ENCODE measurements at places on chromosomes 1 and 21.

GRCh38 chr1:233121947-233122559 is 171.6 kb downstream of the NTPCR start:
- DNase-seq: no peak

GRCh38 chr1:247107694-247108093 is 3.5 kb upstream of the ZNF669 start:
- DNase-seq: no peak

DNA sequence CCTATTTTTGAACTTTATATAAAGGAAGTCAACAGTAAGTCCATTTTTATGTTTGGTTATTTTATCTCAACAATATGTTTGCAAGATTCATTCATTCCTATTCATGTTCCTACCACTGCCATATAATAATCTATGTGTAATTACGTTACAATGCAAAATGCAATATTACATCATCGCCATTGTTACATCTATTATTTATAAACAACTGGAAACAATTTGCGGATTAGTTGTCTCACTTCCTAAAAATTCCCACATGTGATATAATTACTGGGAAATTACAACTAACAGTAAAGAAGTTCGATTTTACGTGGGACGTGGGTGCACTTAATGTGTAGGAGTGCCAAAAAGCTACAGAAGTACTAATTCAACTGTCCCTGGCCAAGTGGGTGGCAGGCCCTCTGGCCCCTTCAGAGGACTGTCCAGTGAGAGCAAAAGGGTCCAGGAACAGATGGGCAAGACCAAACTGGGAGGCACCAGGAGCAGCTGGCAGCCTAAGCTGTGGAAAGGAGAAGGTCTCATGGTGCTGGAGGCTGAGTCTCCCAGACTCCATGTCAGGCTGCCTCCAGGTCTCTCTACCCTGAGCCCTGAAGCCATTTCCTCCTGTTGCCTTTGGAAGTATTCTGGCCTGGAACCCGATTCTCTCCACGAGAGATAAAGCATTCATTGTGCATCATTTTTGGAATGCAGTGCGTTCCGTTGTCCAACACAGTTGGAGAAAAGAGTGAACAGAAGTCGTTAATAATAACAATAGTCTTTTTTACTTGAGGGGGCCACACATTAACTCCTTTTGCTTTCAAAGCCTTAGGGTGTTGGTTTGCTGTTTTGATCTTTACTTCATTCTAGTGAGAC is 42.9 kb downstream of the TNNT2 start:
- DNase-seq: no peak

DNA sequence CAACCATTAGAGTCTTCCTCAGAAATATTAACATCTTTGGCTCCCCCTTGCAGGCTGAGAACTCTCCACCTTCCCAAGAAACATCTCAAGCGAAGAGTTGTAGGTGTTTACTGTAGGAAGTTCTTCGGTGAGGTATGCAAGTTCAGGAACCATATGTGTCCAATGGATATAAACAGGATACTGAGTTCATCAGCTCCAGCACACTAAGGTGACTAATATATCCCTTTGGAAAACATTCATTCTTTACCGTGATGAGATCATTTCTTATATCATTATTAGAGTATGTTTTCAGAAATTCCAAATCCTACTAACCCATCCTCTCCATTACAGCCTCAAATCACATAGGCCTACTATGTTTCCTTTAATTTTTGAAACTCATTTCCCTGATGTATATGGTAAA is 37.3 kb upstream of the PRMT6 start:
- no peak for DNase-seq

DNA sequence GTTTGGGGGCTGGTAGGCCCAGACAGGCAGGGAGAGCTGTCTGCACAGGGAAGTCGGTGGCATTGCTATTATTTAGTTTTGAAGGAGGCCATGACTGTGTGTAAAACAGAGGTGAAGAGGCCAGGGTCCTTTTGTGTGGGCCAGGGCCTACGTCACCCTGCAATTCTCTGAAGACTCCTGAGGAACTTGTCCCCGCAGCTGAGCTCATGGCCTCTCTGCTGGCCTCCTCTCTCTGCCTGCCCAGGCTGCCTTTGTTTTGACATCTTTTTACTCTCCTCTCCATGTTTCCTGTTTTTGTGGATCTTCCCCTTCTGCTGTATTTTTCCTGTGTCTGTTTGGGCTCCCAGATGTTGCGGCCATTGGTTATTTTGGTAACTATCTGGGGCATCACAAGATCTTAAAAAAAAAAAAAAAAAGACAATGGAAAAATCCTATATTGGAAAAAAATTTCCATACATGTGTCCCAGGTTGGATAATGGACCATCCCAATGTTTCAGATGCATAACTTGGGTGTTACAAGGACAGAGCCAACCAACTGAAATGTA is 280.7 kb downstream of the RPS6KC1 start:
- no peak for DNase-seq

- no peak for DNase-seq
Observed at GRCh38 chr1:248196965-248197364, at the start of gene OR2M3. OR2M3 (plus strand) TSS chr1:248197265; CDS start chr1:248203068, 5,803 bp downstream.

- no peak for DNase-seq
Observed at GRCh38 chr1:44619261-44619900, 54.9 kb downstream of the TMEM53 start.

DNA sequence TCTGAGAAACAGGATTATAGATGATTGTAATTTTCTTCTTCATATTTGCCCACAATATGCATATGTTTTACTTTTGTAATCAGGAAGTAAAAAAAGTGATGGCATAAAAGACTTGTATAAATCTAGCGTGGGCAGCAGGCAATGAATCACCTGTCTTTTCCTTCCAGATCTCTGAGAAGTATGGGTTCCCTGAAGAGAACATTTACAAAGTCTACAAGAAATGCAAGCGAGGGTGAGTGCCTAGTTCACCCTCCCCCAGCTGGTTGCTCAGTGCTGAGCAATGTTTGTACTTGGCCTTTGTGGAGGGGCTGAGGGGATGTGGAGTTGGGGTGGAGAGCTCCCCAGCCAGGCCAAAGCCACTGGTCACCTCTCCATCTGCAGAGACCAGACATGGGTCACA is 30.7 kb downstream of the GRHL3 start:
- no peak for DNase-seq

- DNase-seq: no peak
Observed at GRCh38 chr1:115506518-115506917, 135.3 kb upstream of the VANGL1 start.

DNA sequence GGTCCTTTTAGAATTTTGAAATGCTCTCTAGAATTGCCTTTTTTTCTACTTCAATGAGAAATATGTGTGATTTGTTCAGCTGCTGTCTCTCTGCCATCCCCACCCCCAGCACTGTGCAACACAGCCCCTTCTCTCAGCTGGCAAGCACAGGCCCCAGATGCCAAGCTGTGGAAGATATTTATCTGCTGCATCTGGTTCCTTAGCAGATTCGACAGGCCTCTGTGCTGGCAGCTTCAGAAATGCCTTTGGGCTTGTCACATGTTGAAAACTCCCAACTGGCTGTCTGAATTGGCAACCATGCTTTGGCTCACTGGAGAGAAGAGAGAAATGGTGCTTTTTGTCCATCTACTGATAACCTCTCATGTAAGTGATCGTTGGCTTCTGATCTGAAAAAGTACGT is 206.7 kb upstream of the C1orf87 start:
- no peak for DNase-seq

GRCh38 chr1:30738040-30738714 is 14.8 kb upstream of the MATN1 start:
- DNase-seq: no peak
